Myocyte (in vitro differentiated cells): ENCODE measurements at places on chromosomes 7 and 10. TPM values are rescaled to one million over a fixed set of nuclear protein-coding genes. Genes with fewer than 3 reads are reported as not detected.

IL2RA gene
- total RNA-seq = not detected in 2 replicates

RTKN2 gene
- total RNA-seq = 3.8 and 5.4 TPM in 2 replicates

PNLIPRP2 gene
- total RNA-seq = not detected in 2 replicates

ORC5 gene
- 18.7 and 34.4 TPM in 2 replicates for total RNA-seq

INPP5A gene
- 15.8 and 48.6 TPM in 2 replicates for total RNA-seq

NDUFB2 gene
- 388 and 434 TPM in 2 replicates for total RNA-seq

DNA sequence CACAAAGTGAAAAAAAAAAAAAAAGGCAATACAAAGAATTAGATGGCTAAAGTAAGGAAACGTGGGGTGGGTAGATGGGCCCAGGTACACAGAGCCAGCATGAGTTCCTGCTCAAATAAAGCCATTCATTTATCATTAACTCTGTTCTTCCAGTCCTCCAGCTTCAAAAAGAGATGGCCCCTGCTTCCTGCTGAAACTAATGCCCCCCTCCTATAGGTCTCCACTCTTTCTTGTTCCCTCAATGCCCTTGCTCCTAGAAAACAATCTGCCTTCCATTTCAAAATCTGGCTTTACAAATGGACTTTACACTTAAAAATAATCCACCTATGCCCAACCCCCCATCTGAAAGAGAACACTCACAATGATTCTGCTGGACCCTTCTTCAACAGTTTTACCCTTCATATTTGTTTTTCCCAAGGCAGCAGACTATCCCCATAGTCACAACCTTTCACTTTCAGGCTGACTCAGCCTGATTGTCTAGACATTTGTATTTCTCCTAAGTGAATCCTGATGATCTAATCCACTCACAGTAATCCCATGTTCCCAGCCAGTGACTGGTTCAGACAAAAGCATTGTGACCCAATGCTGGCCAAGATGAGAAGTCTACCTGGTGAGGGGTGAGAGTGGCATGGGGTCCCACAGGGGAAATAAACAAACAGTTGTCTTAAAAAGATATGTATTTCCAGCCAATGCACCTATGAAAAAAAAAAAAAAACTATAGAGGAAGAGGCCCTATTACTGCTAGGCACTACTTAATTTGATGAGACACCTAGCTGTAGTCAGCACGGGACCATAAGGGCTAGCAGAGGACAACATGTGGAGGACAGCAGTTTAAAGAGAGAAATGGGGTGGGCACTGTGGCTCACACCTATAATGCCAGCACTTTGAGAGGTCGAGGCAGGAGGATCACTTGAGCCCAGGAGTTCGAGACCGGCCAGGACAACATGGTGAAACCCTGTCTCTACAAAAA, 74.6 kb upstream of the GRID1 start:
- peak; percentile 47 for DNase-seq

DNA sequence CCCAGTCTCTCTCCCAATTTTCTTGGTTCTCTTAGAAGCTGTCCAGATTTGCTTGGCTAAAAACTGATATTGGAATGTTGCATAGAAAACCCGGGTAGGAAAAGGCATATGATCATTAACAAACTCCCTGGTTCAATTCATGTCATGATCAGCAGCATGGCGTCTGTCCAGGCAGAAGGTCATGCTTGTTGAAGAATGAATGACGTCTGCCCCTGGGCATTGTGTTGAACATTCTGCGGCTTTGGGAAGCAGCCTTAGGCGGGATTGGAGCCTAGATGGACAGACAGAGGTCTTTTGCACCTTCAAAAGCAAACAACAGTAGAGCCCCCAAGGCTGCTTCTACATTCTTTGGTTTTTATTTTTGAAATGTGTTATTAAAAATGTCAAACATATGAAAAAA, 7.7 kb upstream of the MINDY3 start:
- peak; percentile 45 for DNase-seq

DNA sequence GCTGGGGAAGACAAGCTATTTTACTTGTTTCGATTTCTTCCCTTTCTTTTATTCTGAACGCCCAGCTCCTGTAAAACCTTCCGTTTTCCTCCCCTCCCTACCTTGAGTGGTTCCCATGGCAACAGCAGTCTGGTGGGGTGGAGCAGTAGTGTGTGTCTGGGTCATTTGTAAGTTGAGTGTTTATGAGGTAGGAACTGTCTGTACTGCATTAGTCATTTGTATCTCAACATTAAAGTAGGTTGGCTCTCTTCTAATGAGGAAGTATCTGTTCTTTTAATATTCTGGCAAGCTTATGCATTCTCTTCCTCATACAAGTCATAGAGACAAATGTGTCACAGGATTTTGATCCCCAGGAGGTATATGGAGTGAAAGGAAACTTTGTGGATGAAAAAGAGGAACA, 85.3 kb upstream of the CCDC6 start:
- no peak for DNase-seq

GRCh38 chr10:103616705-103617601, 123.4 kb downstream of the NEURL1 start:
- DNase-seq = peak; percentile 72

- DNase-seq = no peak
Measured at GRCh38 chr10:1044964-1045363, 4.0 kb downstream of the IDI1 start.

GRCh38 chr7:142459551-142459963, 201.7 kb upstream of the PRSS58 start:
- peak; percentile 97 for DNase-seq

DNA sequence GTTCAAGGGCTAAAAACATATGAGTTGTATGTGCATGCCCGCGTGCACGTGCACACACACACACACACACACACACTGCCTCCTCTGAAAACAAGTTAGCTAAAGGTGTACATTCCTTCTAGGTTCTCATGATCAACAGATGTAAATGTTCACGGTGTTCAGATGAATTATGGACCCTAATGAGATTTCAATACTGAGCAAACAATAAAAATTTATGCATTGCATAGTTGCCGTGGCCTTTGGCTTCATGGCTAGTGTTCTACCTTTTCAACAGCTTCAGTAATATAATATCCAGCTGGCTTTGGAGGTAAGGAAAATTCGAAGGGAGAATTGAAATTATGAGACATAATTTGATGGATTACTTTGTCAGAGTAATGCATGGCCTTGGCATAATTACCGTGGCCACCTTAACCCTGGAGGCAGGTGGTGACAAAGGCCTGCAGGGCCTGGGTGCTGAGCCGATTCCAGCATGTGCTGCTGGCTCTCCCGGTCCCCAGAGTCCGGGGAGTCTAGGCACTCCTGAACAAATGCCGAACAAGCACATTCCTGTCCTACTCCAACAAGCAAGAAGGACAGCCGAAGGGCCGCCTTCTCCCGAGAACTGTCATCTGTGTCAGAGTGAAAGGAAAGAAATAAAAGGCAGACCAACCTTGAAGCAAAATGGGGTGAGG, 166.6 kb upstream of the TCF7L2 start:
- DNase-seq = no peak

GRCh38 chr10:132806561-132807003, 20.6 kb upstream of the NKX6-2 start:
- DNase-seq = no peak

GRCh38 chr7:73986158-73986631, 41.8 kb upstream of the ELN start:
- no peak for DNase-seq
